NCI-H2081 (cell line): ENCODE measurements at places on chromosomes 3 and 15.

GRCh38 chr3:134839422-134839821 lies 44.4 kb downstream of the EPHB1 start:
- no peak for DNase-seq

DNA sequence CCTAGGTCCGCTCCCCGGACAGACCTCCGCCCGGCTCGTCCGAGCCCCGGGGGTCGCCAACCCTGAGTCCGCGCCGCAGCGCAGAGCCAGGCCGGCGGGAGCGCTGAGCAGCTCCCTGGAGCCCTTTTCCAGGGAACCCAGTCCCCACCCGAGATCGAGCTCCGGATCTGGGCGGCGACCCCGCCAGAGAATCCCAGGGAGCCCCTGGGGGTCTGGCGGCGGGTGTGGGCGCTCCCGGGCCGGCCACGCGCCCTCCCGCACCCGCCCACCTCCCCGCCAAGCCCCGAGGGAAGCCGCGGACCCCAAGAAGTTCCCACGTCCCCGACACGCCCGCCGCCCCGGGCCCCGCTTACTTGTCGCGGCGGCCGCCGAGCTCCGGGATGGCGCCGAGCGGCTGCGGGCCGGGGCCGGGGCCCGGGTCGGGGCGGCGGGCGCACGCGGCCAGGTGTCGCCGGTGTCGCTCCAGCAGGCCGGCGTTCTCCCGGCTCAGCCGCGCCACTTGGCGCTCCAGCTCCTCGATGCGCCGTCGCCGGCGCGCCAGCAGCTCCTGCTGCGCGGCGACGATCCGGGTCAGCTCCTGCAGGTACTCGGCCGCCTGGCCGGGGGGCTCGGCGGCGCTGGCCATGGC lies 137.7 kb downstream of the NUP210 start:
- no peak for DNase-seq

DNA sequence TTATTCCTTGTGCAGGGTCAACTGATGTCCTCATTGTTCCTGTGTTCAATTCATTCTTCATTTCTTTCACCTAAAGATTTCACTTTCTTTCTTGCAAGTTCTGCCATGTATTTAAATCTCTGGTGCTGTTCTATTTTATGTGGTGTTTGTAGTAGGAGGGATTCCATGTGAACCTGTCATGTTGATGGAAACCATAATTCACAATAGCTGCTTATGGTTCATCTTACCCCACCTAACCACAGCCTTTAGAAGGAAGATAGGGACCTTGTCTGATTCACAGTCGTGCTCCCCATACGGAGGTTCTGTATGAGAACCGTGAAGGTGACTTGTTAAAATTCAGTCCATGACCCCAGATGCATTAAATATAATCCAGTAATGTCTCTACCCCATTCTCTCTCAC lies 21.9 kb downstream of the SLCO2A1 start:
- DNase-seq = no peak

DNA sequence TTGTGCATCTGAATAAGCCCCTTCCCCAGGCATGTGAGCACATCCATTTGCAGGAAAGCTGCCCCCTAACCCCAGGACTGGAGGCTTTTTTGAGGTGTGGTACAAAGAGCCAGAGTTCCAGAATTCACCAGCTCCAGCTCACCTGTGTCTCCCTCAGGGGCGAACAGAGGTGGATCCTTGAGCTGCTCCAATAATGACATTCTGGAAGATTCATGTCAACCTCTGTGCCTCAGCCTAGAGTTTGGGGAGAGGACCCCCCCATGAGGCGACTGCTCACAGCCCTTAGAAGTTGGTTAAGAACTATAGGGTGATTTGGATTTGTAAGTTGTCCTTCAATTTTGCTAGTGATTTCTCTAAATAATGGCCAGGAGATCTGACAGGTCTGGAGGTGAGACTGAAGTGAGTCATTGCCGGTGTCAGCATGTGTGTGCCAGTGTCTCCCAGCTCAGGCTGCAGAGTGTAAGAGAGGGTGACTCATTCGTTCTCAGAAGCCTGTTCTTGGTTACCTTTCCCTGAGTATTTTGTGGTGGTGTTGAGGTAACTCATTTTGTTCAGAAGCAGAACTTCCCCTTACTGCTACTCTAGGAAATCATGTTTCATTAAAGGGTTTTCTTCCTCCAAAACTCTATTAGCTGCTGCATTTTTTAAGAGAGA lies 136.9 kb upstream of the TOPAZ1 start:
- no peak for DNase-seq

DNA sequence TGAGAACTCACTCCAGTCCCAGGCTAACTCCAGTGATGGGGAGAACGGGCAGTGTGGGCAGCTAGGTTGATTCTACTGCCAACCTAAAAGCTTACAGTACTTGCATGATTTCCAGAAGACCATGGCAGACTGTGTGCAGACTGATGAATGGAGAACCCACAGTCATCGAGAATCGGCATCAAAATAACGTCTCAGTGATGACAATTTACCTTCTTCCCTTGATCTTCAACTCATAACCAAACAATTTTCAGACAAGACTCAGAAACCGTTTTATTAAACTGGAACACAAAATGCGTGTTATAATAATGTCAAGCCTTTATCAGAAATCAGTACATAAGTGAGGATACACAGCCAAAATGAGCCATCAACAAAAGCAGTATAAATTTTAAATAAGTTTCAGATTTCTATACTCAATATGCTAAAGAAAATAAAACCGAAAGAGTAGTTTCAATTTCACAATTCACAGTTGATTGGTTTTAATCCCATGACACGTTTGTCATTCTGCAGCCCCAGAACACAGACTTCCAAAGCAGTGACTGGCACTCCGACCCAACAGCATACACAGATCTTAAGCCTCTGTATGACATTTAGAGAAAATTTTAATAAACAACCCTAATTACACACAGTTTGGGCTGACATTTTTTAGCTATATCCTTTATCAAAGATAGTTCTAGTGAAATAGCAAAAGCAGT lies 54.5 kb downstream of the ZMAT3 start:
- DNase-seq = no peak

DNA sequence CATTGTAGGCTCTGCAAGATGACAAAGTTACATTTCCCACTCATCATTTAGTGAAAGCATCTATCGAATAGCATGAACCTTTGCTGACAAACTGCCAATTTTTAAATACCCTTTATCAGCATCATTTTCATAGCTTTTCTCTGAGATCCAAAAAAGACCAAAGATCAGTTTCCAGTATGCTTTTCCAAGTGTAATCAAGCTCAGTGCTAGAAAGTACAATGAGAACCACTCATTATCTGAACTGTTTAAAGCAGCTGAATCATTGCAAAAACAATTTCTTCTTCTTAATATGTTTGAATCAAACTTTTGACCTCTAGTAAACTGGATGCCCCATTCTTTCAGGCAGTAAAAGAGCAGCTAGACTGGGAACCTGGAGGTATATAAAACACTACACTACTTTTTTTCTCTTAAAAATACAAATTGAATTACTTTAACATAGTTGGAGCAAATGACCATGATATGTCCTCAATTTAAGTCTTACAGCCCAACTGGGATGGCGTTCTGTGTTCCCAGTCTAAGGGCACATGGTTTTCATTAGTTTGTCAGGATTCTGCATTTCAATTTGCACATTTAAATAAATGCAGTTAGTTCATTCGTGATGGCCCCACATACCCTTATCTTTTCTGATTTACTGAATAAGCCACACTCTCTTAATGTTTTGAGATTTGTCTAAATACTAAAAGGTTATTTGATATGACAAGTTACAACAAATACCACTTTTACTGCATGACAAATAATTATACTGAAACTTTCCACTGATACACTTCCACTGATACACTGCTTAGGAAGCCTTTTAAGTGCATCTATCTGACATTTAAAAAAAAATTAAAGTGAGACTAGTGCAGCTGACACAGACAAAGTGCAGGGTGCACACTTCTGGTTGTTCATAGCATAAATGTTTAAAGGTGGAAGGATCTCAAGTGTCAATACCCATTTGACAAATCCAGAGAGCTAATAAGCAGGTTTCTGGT lies 146.0 kb upstream of the FRMD4B start:
- DNase-seq = no peak

DNA sequence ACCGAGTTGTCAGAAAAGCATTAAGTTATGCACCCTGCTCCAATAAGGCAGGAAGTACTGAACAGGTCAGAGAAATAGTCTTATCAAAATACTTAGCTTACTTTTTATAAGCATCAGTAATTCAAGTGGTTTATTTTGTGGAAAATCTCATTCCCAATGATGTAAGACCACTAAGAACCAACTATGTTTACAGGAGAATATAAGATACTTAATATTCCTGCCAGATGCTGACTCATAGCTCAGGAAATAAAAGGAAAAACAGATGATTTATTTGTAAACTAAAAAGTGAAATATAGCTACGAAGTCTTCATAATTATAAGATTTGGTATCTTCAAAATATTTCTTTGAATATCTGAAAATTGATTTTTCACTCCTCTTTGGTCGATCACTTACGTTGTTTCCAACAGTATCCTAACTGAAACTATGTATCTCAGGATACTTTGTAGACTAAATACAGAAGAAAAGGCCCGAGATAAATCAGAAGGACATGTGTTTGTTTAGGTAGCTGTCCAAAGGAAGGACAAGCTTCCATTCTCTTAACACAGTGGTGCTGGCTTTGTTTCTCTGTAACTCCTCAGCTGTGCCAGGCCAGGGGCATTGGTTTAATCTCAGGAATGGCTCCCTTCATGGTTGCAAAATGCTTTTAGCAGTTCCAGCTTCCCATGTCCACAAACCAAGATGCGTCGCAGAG lies 295.8 kb downstream of the GBE1 start:
- no peak for DNase-seq
